HuH-7 (cell line): ENCODE measurements at places on chromosomes 11 and 22.

DNA sequence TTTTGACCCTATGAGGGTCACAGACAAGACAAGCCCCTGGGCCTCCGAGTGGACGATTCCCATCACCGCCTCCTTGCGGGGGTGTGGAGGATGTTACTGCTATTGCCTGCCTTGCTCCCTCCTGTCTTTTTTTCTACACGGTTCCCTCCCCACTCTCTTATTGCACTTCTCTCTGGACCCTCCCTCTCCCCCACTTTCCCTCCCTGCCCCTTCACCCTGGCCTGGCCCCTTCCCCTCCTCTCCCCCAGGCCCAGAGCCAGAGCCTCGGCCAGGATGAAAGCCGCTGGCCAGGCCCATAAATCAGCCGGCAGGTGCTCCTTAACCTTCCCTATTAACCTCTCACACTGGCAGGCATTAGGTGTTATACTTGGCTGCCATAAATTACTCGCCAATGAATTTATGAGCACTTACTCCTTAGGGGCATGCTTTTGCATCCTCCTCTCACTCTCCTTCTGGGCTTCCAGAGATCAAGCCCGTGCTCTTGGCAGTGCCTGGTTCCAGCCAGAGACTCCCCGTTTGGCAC lies 18.3 kb upstream of the ALX4 start:
- DNase-seq: no peak

GRCh38 chr11:74630043-74630442 lies 37.7 kb downstream of the POLD3 start:
- DNase-seq: no peak

GRCh38 chr22:27809226-27809603 lies 7.7 kb upstream of the MN1 start:
- no peak for DNase-seq

DNA sequence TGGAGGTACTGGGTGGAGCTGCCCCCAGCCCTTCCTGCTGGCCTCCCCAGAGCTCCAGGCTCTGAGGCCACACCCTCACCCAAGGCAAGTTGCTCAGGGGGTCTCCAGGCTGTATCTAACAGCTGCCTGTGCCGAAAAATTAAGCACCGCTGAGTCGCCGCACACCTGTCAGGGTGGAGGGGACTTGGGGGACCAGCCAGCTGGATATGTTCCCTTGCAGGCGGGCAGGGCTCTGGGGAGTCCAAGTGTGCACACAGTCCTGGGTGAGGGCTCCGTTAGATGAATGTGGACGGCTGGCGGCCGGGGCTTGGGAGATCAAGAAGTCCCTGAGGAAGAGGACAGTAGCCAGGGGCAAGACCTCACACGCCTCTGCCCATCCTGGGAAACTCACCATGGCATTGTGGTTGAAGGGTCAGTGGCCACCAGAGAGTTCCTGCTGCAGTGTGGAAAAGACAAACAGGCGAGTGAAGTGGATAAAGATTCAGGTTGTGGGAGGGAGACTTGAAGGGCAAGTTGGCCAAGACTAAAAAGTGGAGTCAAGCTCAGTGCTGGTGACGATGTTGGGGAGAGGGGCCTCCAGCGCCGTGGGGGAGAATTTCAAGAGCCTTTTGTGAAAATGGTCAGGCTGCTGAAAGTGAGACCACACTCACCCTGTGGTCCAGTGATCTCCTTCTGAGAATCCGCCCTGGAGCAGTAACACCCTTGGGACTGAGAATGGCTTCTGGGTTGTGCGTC lies 69.6 kb downstream of the CDKN1C start:
- DNase-seq: no peak

GRCh38 chr22:37604875-37605274 lies 3.8 kb upstream of the GGA1 start:
- DNase-seq: no peak

GRCh38 chr22:44409974-44410316 lies 88.1 kb downstream of the RTL6 start:
- no peak for DNase-seq

- no peak for DNase-seq
These were observed 16.2 kb upstream of the ESAM start for GRCh38 chr11:124778281-124778680.

GRCh38 chr11:119590651-119591351 lies 138.2 kb downstream of the NECTIN1 start:
- DNase-seq: no peak

- no peak for DNase-seq
These were observed 787.5 kb downstream of the OPCML start for GRCh38 chr11:132744771-132745170.

- DNase-seq: peak; percentile 79
These were observed 29.0 kb downstream of the TTLL1 start for GRCh38 chr22:43060183-43060582.

- DNase-seq: peak; percentile 50
These were observed 10.7 kb downstream of the DTX4 start for GRCh38 chr11:59182457-59183151.

DNA sequence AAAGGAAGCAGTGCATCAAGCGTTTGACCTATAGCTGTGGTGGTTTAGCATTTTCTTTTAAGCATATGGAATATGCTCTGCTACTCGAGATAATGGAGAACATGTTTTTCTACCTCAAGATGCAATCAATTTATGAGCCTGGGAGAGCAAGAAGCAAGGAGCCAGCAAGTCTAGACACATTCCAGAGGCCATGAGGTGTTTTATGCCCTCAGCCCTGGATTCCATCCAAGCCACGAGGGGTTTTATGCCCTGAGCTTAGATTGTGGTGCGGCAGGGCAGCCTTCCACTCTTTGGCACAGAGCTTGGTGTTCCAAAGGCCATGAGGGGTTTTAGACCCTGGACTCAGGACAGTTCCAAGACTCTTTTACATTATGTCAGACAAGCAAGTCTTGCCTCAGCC lies 11.7 kb upstream of the DNAJB13 start:
- no peak for DNase-seq

- no peak for DNase-seq
These were observed at the start of gene NELL1 for GRCh38 chr11:20668844-20669819. Gene NELL1, plus strand, starts transcription at chr11:20669586.

DNA sequence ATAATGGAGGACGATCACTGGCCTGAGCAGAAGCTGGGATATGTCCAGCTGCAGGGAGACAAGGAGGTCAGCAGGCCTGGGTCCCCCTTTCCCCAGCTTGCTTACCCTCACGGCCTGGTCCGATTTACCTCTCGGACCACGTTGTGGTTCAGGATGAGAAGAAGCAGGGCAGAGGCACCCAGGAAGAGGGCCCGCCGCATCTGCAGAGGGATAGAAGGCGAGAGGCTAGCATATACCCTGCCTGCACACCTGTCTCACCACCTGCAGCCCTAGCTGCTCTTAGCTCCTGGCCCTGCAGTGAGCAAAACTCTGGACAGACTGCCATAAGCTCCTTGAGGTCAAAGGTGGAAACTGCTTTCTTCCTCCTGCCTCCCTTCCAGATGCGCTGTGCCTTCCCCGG lies 1.3 kb downstream of the RNF215 start:
- DNase-seq: no peak

DNA sequence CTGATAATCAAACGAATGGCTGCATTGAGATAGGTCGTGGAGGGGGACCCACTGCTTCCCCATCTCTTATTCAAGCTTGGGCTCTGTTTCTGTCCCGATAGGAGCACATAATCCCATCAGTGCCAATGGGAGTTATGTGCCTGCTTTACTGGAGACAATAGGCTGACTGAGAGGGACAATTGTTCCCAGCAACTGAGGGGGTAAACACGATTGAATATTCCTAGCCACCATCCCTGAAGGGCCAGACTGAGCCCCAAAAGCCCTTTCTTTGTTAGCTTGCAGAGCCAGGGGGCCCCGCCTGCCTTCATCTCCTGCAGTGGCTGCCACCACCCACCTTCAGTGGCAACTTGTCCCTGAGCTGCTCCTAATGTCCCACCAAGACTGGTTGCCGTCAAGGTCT lies 172.8 kb upstream of the NAV2 start:
- no peak for DNase-seq

DNA sequence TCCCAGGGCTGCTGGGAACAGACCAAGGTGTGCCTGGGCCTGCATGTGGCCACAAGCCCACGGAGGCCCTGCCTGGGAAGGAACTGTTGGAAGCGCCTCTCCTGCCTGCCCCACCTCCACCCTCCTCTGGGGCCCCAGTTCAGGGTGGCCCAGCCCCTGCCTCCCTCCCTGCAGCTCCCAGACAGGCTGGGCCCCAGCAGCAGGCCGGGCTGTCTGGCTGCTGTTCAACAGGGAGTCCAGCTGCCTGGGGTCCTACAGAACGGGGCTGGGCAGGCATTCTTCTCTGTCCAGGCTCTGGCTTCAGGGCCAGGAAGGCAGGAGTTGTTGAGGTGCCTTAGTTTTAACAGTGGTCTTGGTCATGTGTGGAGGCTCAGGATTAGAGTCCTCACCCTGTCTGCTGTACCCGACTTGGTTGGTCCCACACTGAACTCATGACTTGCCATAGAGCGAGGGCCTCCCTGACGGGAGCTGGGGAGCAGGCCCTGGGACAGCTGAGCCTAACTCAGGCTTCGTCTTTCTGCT lies 11.8 kb downstream of the PRDM11 start:
- peak; percentile 35 for DNase-seq

DNA sequence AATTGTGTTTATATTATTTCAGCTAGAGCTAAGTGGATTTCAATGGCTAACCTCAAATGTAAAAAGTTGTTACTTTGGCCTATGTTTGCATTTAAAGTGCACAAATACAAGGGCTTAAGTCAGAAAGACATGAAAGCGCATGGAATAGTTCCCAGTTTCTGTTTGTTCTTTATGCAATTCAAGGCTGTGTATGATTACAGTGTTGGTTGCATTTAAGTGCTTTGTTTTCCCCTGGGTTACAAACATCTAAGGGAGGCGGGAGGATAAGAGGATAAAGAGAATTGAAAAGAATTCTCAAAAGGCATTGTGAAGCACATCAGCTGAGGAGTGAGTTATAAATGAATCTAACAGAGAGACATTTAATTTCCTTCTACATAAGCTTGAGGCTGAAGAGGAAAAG lies 453.4 kb downstream of the NTM start:
- no peak for DNase-seq

GRCh38 chr11:131581046-131581445 lies 210.6 kb downstream of the NTM start:
- no peak for DNase-seq

- DNase-seq: no peak
These were observed 2.1 kb downstream of the LPXN start for GRCh38 chr11:58573451-58574104.

GRCh38 chr11:61610905-61611304 lies 30.0 kb upstream of the SYT7 start:
- no peak for DNase-seq

GRCh38 chr11:34158661-34159060 lies 53.2 kb downstream of the NAT10 start:
- no peak for DNase-seq

DNA sequence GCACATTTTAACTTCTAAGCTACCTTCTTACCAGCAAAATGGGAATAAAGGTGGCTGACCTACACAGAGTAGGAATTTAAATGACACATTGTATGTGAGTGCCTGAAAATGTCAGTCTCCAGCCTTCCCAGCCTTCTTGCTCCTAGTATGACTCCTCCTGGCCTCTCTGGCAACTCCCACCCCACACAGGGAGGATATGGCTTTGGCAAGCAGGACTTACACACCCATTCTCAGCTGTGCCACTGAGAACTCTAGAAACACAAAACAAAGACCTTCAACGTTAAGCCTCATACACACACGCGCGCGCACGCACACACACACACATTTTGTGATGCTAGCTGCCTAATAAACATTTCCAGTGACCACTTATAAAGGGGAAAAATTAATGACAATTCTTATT lies 65.8 kb downstream of the PACSIN2 start:
- no peak for DNase-seq

DNA sequence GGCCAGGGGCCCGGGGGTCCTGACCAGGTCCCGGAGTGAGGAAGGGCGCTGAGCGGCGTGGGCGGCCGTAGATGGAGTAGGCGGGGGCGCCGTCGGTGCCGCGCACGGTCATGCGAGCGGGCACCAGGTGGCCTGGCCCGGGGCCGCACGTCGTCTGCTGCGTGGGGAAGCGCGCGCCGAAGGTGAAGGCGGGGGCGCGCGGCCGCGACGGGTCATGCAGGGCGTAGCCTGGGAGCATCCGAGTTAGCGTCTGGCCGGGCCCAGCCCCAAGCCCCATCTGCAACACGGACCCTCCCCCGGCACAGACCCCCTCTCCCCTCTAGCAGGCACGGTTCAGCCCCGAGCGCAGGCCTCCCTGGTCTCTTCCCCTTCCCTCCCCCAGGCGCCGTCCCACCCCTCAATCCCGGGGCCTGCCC lies 1.7 kb upstream of the TYMP start:
- no peak for DNase-seq

GRCh38 chr11:78203184-78203583 lies 14.5 kb downstream of the USP35 start:
- DNase-seq: no peak

DNA sequence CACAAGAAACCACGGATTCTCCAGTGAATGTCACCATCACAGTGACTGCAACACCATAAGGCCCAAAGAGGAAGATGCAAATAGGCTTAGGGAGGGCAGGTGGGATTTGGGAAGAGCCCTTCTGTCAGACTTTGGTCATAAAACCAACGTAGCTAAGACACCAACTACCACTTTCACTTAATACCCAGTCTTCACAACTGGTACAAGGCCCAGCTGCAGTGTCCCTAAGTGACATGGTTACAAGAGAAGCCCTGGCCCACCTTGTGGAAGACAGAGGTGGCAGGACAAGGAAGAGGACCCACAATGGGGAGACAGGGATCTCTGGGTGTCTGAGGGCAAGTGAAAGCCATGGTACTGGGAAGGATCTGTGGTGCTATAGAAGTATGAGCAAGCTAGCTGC lies 10.0 kb downstream of the VSIG10L2 start:
- DNase-seq: no peak

GRCh38 chr11:92264350-92264749 lies 39.7 kb downstream of the FAT3 start:
- no peak for DNase-seq

- no peak for DNase-seq
These were observed 15.5 kb downstream of the RBX1 start for GRCh38 chr22:40966726-40967085.

GRCh38 chr11:74581954-74582547 lies 10.3 kb upstream of the POLD3 start:
- no peak for DNase-seq

DNA sequence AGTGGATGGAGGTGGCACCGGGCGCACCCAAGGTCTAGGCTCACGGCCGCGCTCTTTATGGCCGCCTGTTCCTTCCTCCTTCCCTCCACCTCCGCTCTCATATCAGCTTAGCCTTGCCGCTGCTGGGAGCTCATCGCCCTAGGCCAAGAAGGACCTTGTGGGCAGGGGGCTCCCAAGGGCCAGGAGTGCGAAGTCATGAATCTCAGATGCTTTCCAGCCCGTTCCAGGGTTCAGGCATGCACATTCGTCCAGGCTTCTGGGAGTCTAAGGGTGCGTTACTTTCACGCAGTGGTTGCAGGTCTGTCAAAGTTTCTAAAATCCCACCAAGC lies 4.1 kb upstream of the GALR3 start:
- DNase-seq: no peak
